ENCODE measurements at places on chromosomes 1 and 21. TPM values are rescaled to one million over a fixed set of nuclear protein-coding genes. Genes with fewer than 3 reads are reported as not detected.

The RHBDL2 gene
- not detected for total RNA-seq

The NTRK1 gene
- 0.16 TPM for total RNA-seq

The SELENBP1 gene
- 69.2 TPM for total RNA-seq

The TMEM125 gene
- total RNA-seq, result not detected

The NCMAP gene
- total RNA-seq, result not detected

The CLCA1 gene
- not detected for total RNA-seq

The FCER1G gene
- total RNA-seq, result not detected

The FAM110D gene
- total RNA-seq, result not detected

The TINAGL1 gene
- 28.0 TPM for total RNA-seq

The C1orf185 gene
- not detected for total RNA-seq

The OR6N1 gene
- not detected for total RNA-seq

The FCRLB gene
- total RNA-seq, result 0.18 TPM

The GBP4 gene
- total RNA-seq, result 0.81 TPM

The AIDA gene
- 55.9 TPM for total RNA-seq

The SLC6A9 gene
- 21.7 TPM for total RNA-seq

The MMEL1 gene
- total RNA-seq, result not detected

The WDR64 gene
- not detected for total RNA-seq

The FMO3 gene
- total RNA-seq, result 1.1 TPM

The PLPPR4 gene
- total RNA-seq, result 0.32 TPM

The VWA1 gene
- 17.7 TPM for total RNA-seq

The PEAR1 gene
- 16.7 TPM for total RNA-seq

The RHD gene
- total RNA-seq, result not detected

The SLAMF6 gene
- not detected for total RNA-seq

The TMEM63A gene
- total RNA-seq, result 12.6 TPM

The CELA2B gene
- total RNA-seq, result not detected

The UBE2Q1 gene
- 30.6 TPM for total RNA-seq

The SLFNL1 gene
- total RNA-seq, result 0.16 TPM

The LAD1 gene
- total RNA-seq, result not detected

The MAP10 gene
- total RNA-seq, result 1.3 TPM

The PLEKHN1 gene
- not detected for total RNA-seq

The PPP1R12B gene
- total RNA-seq, result 1.3 TPM

The OR14K1 gene
- total RNA-seq, result not detected

The TNN gene
- total RNA-seq, result not detected

The EPHX1 gene
- total RNA-seq, result 125 TPM

The TFF3 gene
- not detected for total RNA-seq

The SPATA1 gene
- not detected for total RNA-seq

The BTBD8 gene
- total RNA-seq, result 3.2 TPM

The TRIM63 gene
- total RNA-seq, result not detected

The TTF2 gene
- total RNA-seq, result 9.9 TPM

The DNAH14 gene
- total RNA-seq, result 2.7 TPM

The FAM163A gene
- total RNA-seq, result not detected

The FHAD1 gene
- not detected for total RNA-seq

The SYT6 gene
- total RNA-seq, result not detected

The IL10 gene
- not detected for total RNA-seq

The TYW3 gene
- 8.5 TPM for total RNA-seq

The CTSS gene
- 3.1 TPM for total RNA-seq

The AMY1C gene
- total RNA-seq, result not detected

The CFAP57 gene
- total RNA-seq, result 1.4 TPM

The PPFIA4 gene
- 24.6 TPM for total RNA-seq

The ARMH1 gene
- total RNA-seq, result not detected

The C1orf74 gene
- 1.1 TPM for total RNA-seq

The MYBPH gene
- total RNA-seq, result not detected

The FALEC gene
- total RNA-seq, result not detected

The L1TD1 gene
- not detected for total RNA-seq

The LCE1C gene
- total RNA-seq, result not detected

Data from cardiac atrium fibroblast (primary cell).